ENCODE measurements at places on chromosomes 5 and 9. TPM values are rescaled to one million over a fixed set of nuclear protein-coding genes. Genes with fewer than 3 reads are reported as not detected.

LHX6 gene
- polyA plus RNA-seq = 0.02 TPM

CTNNAL1 gene
- polyA plus RNA-seq = 32.8 TPM

NXNL2 gene
- 3.1 TPM for polyA plus RNA-seq

CTSV gene
- polyA plus RNA-seq = 3.1 TPM

CCL21 gene
- polyA plus RNA-seq = not detected

All from SK-N-SH (cell line).